Stimulated activated CD4-positive, alpha-beta T cell treated with anti-CD3 and anti-CD28 coated beads, TNF-alpha, amount 100 ng/mL, for 1 hour (primary cell): ENCODE measurements at places on chromosomes 7 and 10.

DNA sequence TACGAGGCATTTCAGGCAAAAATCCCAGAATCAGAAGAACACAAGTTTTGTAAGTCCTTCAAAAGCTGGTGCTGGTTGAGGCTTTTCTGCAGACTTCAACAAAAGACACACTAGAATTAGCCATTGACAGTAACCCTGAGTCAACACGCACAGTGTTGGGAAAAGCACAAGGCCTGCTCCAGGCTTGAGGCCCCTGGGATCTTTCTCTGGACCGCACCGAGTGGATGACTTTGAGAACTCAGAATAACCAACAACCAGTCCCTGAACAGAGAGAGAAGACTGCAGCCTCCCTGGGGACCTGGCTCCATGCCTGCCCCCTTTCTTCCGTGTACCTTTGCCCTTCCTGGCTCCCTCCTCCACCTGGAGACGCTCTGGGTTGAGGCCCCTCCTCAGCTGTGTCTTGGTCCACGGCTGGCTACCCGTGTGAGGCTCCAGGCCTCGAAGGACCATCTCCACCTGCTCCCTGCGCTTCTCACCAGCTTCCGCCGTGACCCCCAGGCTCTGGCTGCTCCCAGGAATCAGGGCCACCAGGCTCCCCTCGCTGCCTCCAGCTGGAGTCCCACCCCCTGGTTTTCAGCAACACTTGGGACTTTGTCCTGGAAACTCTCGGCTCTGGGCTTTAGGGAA, 28.4 kb downstream of the DIP2C start:
- DNase-seq, result no peak

DNA sequence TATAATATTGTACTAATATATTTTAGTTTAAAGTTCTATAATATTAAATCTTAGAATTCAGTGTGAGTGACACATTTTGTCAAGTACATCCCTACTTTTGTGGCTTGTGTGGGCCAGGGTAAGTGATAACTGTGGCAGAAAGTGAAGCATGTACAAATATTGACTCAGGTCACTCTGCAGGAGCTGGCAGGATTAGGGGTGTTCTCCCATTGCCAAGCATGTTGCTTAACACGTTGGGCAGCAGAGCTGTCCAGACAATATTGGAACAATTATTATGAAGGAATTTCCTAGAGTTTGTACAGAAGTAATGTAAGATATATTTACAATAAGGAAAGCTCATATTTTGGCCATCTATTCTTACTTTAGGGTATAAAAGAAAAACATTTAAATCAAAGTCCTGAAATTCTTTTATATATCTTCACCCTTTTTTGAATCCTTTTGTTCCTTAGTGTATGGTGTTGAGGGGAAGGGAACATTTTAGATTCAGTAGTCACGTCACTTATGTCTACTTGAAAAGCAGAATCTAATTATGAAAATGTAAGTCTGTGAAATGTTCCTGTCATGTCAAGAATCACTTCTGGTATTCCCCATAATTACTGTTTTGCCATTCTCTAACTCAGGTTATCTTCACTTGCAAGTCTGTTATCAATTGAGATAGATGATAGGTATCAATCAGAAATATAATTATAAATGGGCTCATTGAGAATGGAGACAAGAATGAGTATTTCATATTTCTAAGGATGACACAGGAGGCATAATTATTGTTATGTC, 4.0 kb downstream of the HDAC9 start:
- no peak for DNase-seq

- DNase-seq, result no peak
These were observed 87.8 kb downstream of the SPDYE5 start for GRCh38 chr7:75579899-75580298.

DNA sequence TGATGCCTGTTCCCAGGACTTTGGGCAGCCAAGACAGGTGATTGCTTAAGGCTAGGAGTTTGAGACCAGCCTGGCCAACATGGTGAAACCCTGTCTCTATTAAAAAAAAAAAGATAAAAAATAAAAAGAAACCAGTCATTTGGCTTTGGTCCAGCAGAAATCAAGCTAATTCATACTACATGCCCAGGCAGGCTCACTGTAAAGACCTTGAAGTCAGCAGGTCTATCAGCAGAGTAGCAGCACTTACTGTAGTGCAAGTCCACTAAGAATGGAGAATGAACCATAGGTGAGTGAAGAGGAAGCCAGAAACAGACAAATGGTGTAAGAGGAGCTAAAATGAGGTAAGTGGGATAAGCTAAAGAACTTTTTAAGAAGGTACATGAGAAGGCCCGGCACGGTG, 24.7 kb downstream of the PSPH start:
- DNase-seq, result no peak

DNA sequence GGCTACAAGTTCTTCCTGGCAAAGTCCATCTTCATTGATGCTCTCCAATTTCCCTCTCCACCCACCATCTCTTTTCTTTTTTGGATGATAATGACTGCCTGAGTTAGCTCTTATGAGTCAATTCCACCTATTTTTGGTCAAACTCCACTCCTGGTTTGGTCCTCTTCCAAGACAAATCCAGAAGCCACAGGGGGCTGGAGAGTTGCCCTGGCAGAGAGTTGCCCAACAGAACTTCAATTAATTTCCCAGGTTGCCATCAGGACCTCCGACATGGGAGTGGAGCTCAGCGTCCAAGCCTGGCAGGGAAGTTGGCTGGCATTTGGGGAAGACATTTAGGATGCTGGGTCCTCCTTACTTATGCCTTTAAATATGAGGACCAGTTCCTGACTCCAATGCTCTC, 29.2 kb upstream of the KCNMA1 start:
- DNase-seq, result no peak

DNA sequence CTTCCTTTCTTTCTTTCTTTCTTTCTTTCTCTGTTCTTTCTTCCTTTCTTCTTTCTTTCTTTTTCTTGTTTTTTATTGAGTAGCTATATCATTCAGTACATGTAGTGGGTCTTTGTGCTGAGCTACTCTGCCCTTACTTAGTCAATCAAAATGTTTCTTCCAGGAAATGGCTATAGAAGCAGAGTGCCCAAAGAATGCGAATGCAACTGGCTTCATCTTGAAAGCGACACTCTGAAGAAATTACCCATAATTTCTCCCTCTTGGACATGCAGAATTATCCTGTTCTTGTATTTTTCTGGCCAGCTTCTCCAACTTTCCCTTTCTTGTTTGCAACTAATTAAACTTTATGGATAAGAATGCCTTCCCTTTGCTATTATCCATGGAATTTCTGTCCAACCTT, 441.5 kb downstream of the MAGI2 start:
- no peak for DNase-seq

DNA sequence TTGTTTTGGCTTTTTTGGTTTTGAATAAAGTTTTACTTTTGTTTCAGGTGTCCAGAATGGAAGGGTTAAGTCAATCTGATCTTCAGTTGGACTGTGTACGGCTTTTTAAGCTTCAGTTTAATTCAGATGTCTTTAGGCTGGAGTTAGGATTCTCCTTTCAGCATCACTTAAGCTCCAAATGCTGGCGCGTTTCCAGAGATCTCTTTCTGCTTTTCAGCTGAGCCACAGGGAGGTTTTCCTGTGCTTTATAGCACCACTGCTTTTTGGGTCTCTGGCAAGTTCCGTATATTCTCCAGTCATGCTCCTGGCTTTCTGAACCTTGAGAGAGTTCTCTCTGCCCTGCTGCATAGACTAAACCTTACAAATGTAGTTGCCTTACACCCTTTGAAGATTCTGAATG, 60.0 kb downstream of the VTI1A start:
- no peak for DNase-seq

DNA sequence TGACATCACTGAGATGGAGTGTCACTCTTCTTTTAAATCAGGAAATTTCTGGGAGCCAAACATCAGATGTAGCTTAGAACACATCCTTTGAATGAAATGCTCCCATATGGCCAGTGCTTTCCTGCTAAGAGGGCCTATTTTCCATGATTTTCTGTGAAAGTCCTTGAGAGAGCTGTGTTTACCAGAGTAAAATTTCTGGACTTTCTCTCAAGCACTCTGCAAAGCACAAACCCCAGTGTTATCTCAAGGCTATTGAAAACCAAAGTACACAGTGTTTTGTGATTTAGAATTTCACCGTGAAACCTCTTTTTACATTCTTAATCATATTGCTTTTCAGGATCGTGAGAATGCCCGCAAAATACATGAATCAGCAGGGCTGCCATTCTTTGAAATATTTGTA, 54.0 kb downstream of the PAPSS2 start:
- DNase-seq, result no peak

DNA sequence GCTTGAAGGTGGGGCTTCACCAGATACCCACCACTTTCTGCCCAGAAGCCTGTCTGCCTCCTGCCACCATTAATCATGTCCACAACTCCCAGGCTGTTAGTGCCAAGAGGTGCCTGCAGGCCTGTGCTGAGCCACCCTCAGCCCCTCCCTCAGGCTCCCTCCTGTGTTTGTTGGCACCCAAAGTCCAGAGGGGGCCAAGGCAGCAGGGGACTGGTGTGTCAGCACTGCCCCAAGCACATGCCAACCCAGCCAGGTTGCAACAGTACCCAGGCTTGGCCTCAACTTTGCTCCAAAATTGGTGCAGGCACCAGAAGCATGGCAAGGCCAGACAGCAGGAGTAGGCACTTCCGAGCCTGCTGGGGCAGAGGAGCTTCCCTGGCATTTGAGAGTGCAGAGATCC, 111.3 kb downstream of the HPSE2 start:
- no peak for DNase-seq

GRCh38 chr7:12431886-12432556, 28.4 kb upstream of the VWDE start:
- no peak for DNase-seq

DNA sequence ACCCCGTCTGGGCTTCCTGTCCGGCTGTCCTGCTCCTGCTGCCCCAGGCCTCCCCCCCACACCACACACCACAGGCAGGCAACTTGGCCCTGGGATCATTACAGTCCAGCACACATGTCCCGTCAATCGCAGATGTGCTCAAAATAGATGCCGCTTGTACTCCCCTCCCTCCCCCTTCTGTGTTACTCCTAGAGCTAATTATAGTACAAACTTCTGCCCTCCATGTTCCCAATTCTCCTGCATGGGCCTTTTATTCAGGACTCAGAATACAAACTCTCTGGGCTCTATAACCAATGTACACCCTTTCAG, at the start of gene SYNPO2L:
Gene SYNPO2L (minus strand): TSS at position 40 of the 309 bp plus-strand sequence. CDS start 107 bp downstream, outside the sequence.
- DNase-seq, result no peak

- no peak for DNase-seq
These were observed 261.2 kb downstream of the GLI3 start for GRCh38 chr7:41975849-41976248.
